ENCODE measurements at places on chromosomes 3 and 15. TPM values are rescaled to one million over a fixed set of nuclear protein-coding genes. Genes with fewer than 3 reads are reported as not detected.

Gene ALPK3
- total RNA-seq = 30.5 TPM

Gene CNTN4
- total RNA-seq = 68.9 TPM

Gene HGD
- 0.29 TPM for total RNA-seq

Gene TMEM44
- total RNA-seq = 26.8 TPM

Gene ANKDD1A
- 4.1 TPM for total RNA-seq

Gene TMEM207
- total RNA-seq = not detected

Gene AADACL2
- total RNA-seq = not detected

Gene PATL2
- 1.3 TPM for total RNA-seq

Gene MKRN2OS
- 0.29 TPM for total RNA-seq

Gene TMC3
- 0.05 TPM for total RNA-seq

Gene SIN3A
- 87.4 TPM for total RNA-seq

DNA sequence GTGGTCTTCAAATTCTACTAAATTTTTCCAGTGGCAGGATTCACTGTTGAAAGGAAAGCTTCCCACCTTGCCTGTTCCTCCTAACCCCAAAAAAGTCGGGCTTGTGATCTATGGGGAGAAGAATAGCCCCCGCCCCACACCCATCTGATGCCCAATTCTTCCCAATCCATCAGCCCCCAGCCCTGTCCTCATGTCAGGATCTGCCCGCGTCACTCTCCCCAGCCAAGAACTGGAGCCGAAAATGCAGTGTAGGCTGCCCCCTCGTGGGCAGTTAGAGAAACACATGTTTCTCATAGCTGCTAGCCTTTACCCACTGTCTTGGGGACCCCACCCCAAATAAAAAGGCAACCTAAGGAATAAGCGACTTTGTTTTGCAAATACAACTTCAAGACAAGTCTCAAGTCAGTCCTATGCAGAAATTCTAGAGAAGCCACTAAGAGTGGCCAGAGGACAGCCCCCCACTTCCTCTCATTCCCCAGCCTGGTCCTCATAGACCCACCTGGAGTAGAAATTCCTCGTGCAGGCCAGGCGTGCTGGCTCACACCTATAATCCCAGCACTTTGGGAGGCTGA is 13.0 kb upstream of the CSK start:
- peak overlapping the region; percentile 35 for H3K4me3 ChIP-seq
- no peak overlapping the region for H3K27ac ChIP-seq
- peaks cover 18% of the 10 kb centered on the region for H3K27me3 ChIP-seq
- peak; percentile 80 for DNase-seq

DNA sequence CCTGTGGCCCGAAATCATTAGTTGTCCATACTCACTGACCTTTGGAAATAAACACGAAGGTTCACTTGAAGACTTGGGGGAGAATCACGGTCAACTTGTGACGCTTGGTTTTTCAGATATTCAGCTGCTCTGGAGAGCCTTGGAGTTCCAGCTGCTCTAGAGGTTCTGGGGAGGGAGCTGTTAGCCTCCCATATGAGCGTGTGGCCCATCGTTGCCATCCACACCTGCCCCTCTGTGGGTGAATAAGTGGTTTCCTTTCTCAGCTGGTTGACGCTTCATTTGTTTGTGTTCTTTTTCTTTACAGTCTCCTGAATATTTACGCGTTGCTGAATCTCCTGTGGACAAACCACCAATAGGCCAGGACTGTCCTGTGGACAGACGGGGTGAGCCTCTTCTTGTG is 35.6 kb downstream of the APBA2 start:
- no peaks in the 10 kb centered on the region for H3K4me1 ChIP-seq
- H3K27ac ChIP-seq = no peak overlapping the region
- DNase-seq = no peak
- peaks cover 19% of the 10 kb centered on the region for H3K36me3 ChIP-seq
- H3K27me3 ChIP-seq = no peaks in the 10 kb centered on the region
- no peak overlapping the region for H3K4me3 ChIP-seq

DNA sequence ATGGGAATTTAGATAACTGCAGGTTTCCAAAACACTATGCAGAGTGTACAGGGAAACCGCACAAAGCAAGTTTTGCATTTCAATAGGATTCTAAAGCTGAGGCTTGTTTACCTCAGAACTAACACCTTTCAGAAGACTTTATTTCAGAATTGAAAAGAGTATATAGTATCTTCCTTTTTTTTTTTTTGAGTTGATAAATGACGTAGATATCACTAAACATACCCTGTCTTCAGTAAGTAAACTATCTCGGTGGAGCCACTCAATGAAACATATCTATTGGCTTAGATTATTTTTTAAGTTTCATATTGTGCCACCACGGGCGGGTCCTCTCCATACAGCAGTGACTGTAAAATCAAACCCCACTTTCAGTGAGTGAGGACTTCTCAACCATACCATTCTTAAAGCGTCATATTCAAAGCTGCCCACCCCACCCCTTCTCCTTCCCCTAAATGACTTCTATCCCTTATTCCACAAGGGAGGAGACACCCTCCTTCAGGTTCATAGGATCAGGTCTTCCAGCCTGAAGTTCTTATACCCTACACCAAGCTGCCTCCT is 2.0 kb upstream of the TBL1XR1 start:
- no peaks in the 10 kb centered on the region for H3K36me3 ChIP-seq
- H3K27me3 ChIP-seq = no peaks in the 10 kb centered on the region
- peaks cover 35% of the 10 kb centered on the region for H3K4me1 ChIP-seq
- DNase-seq = no peak
- H3K4me3 ChIP-seq = no peak overlapping the region

- no peak overlapping the region for H3K4me3 ChIP-seq
- no peak for DNase-seq
- H3K36me3 ChIP-seq = peaks cover 29% of the 10 kb centered on the region
- H3K27me3 ChIP-seq = no peaks in the 10 kb centered on the region
- no peak overlapping the region for H3K27ac ChIP-seq
- H3K4me1 ChIP-seq = peaks cover 4% of the 10 kb centered on the region
These were observed 126.3 kb downstream of the DMXL2 start for GRCh38 chr15:51496246-51496645.

DNA sequence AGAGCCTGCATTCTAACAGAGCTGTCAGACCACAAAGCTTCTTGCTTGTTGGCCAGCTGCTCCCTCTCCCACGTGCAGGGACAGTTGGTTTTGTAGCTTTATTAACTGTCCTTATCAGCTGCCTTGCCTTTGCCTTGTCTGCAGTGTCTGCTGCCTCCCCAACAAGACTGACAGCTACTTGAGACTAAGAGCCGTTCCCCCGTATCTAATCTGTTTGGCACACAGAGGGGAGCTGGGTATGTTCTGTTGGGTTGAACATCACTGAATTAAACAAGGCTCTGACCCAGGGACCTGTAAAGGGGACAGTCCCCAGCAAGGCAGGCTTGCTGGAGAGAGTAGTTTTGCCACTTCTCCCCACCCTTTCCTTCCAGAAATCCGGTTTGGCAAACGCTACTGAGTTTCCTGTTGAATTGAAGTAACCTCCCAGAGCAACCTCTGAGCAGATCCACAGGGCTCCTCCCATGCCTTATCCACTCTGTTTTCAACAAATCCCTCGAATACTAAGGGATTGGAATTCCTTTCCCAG is 116.1 kb downstream of the ANP32A start:
- DNase-seq = no peak
- H3K27me3 ChIP-seq = no peaks in the 10 kb centered on the region
- H3K4me3 ChIP-seq = no peak overlapping the region
- no peaks in the 10 kb centered on the region for H3K36me3 ChIP-seq
- peaks cover 35% of the 10 kb centered on the region for H3K4me1 ChIP-seq

- H3K4me3 ChIP-seq = no peak overlapping the region
- H3K27me3 ChIP-seq = no peaks in the 10 kb centered on the region
- DNase-seq = no peak
- peaks cover 16% of the 10 kb centered on the region for H3K4me1 ChIP-seq
- no peaks in the 10 kb centered on the region for H3K36me3 ChIP-seq
These were observed 335.0 kb upstream of the CTNNB1 start for GRCh38 chr3:40864146-40864782.

- DNase-seq = no peak
- peak overlapping the region; percentile 45 for H3K27ac ChIP-seq
- H3K36me3 ChIP-seq = peaks cover 2% of the 10 kb centered on the region
- peaks cover 2% of the 10 kb centered on the region for H3K27me3 ChIP-seq
- H3K4me1 ChIP-seq = peaks cover 22% of the 10 kb centered on the region
- H3K4me3 ChIP-seq = no peak overlapping the region
These were observed 383.5 kb upstream of the IL12A start for GRCh38 chr3:159605101-159605500.

- H3K27ac ChIP-seq = no peak overlapping the region
- H3K4me3 ChIP-seq = no peak overlapping the region
- H3K36me3 ChIP-seq = no peaks in the 10 kb centered on the region
- no peak for DNase-seq
These were observed 595.8 kb upstream of the NR2F2 start for GRCh38 chr15:95734422-95735316.

GRCh38 chr3:108225221-108225620 is 3.0 kb upstream of the IFT57 start:
- no peaks in the 10 kb centered on the region for H3K36me3 ChIP-seq
- H3K4me1 ChIP-seq = peaks cover 61% of the 10 kb centered on the region
- no peak for DNase-seq
- H3K4me3 ChIP-seq = no peak overlapping the region
- no peak overlapping the region for H3K27ac ChIP-seq

GRCh38 chr3:12782172-12782815 is 14.2 kb upstream of the CAND2 start:
- H3K36me3 ChIP-seq = no peaks in the 10 kb centered on the region
- no peak for DNase-seq
- H3K4me1 ChIP-seq = peaks cover 23% of the 10 kb centered on the region
- H3K4me3 ChIP-seq = no peak overlapping the region
- peak overlapping the region; percentile 40 for H3K27ac ChIP-seq
- no peaks in the 10 kb centered on the region for H3K27me3 ChIP-seq

GRCh38 chr3:138442433-138442832 is 8.0 kb downstream of the ESYT3 start:
- H3K27me3 ChIP-seq = peaks cover 13% of the 10 kb centered on the region
- no peak overlapping the region for H3K4me3 ChIP-seq
- DNase-seq = no peak
- peaks cover 19% of the 10 kb centered on the region for H3K4me1 ChIP-seq

GRCh38 chr3:114078126-114078525 is 21.6 kb downstream of the QTRT2 start:
- H3K27me3 ChIP-seq = no peaks in the 10 kb centered on the region
- no peak for DNase-seq
- H3K4me1 ChIP-seq = peaks cover 5% of the 10 kb centered on the region
- peak overlapping the region; percentile 54 for H3K27ac ChIP-seq
- H3K4me3 ChIP-seq = no peak overlapping the region

DNA sequence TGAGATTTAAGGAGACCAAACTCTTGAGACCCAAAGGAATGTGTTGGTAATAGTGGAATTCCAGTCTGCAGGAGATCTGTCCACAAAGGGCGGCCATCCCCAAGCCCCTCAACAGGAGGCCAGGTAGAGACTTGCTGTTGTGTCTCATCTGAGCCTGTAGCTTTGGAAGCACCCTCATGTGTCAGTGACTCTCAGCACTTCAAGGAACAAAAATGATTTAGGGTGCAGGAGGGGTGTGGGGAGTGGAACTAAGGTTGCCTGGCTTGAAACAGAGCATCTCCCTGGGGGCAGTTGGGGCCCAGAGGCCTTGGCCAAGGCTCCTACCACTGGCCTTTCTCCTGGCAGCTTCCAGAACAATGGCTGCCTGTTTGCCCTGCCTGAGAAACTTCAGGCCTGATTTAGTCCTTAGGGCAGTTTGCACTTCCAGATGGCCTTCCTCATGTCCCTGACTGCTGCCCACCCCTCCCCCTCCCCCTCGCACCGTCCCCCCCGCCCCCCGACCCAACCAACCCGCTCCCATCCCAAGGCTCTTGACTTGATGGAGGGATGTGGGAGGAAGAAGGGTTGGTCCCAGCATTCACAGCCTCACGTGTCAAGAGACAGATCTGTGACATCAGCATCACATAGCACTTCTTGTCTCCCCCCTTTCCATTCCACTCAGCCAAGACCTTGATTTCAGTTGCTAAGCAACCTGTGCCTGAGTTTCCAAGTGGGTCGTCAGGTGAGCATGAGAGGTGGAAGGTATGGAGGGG is 77.1 kb downstream of the CORO2B start:
- peaks cover 9% of the 10 kb centered on the region for H3K27me3 ChIP-seq
- no peak overlapping the region for H3K27ac ChIP-seq
- DNase-seq = peak; percentile 26
- H3K36me3 ChIP-seq = no peaks in the 10 kb centered on the region
- H3K4me3 ChIP-seq = no peak overlapping the region

- peak overlapping the region; percentile 70 for H3K27ac ChIP-seq
- H3K4me1 ChIP-seq = peaks cover 15% of the 10 kb centered on the region
- no peaks in the 10 kb centered on the region for H3K27me3 ChIP-seq
- no peaks in the 10 kb centered on the region for H3K36me3 ChIP-seq
- DNase-seq = peak; percentile 47
These were observed 40.4 kb downstream of the WHAMM start for GRCh38 chr15:82849556-82850512.

- no peak overlapping the region for H3K4me3 ChIP-seq
- H3K27ac ChIP-seq = peak overlapping the region; percentile 51
- DNase-seq = no peak
- peaks cover 15% of the 10 kb centered on the region for H3K4me1 ChIP-seq
- no peaks in the 10 kb centered on the region for H3K27me3 ChIP-seq
- peaks cover 4% of the 10 kb centered on the region for H3K36me3 ChIP-seq
These were observed 32.9 kb downstream of the B3GNT5 start for GRCh38 chr3:183285828-183286457.

DNA sequence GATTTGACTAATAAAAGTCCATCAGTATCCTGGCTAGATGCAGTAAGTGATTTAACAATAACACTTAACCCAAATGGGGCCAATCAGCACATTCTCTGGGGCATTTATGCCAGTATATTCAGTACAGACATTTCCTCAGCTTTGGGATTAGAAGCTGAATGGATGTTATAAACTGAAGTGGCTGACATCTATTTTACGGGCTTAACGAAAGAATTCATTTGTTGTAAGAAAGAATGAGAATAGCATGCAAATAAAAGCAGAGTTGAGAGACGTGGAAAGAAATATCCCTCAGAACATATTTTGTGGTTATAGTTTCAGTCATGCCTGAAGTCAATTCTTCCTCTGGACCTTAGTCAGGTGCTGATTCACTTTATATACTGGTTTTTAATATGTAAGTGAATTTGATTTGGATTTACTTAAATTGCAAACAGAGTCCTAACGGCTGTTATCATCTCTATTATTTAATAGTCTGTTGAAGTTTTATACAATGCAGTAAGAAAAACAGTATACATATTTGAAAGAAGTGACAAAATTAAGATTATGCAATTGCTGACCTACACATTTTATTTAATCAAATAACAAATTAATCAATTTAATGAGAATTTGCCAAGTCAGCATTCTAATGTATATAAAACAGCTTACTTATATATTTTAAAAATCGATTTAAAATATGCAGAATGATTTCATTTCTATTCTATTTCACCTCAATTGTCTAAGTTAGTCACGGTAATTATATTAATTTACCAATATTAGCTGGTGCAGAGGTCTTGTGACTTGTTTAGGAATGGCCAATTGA is 513.9 kb upstream of the CADM2 start:
- H3K27ac ChIP-seq = no peak overlapping the region
- H3K4me1 ChIP-seq = no peaks in the 10 kb centered on the region
- no peak overlapping the region for H3K4me3 ChIP-seq
- no peaks in the 10 kb centered on the region for H3K36me3 ChIP-seq

- no peak overlapping the region for H3K27ac ChIP-seq
- H3K36me3 ChIP-seq = peaks cover under 1% of the 10 kb centered on the region
- no peaks in the 10 kb centered on the region for H3K27me3 ChIP-seq
- H3K4me1 ChIP-seq = peaks cover 6% of the 10 kb centered on the region
- H3K4me3 ChIP-seq = no peak overlapping the region
These were observed 7.7 kb downstream of the CHAC1 start for GRCh38 chr15:40960925-40961324.

- H3K27me3 ChIP-seq = no peaks in the 10 kb centered on the region
- H3K27ac ChIP-seq = no peak overlapping the region
- no peak for DNase-seq
- peaks cover 13% of the 10 kb centered on the region for H3K4me1 ChIP-seq
These were observed 11.0 kb downstream of the CCRL2 start for GRCh38 chr3:46417841-46418611.
